ENCODE measurements at places on chromosomes 2 and 18.

DNA sequence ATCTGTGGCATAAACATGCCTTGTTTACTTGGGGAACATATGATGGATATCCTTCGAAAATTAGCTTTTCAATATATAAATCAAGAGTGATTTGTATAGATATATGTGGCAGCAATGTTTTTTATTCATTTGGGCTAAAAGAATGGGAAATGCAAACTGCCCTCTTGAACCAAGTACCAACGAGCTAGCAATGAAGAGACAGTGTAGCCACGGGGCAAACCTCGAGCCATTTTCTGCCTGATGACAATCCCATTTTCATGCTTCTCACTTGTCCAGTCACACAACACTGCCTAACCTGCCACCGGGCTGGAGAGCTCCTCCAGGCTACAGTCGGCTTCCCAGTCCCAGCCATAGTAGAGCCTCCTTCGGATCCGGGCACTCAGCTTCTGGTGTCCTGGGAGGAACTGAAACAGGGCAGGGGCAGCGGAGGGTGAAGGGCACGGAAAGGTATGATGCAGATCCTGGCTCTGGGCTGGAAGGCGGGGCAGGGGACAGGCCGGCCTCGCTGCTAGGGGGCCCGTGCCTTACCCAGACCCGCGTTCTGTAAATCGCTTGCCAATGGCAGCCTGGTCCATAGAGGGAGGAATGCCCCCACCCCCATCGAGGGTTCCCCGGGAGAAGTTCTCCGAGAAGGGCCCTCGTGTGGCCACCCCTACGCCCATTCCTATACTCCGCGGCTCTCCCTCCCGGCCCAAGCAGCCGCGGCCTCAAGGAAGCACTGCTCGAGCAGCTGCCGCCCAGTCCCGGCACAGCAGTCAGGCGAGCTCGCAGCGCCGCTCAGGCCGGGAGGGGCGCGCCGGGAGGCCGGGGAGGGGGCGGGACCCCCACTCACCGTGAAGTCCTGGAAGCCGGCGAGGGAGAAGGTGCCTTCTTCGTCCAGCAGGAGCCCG is 552 bp downstream of the CNPPD1 start:
- peak; percentile 47 for DNase-seq
- H3K36me3 ChIP-seq = peaks cover 43% of the 10 kb centered on the region
- H3K4me3 ChIP-seq = peak overlapping the region; percentile 81
- peaks cover 54% of the 10 kb centered on the region for H3K4me1 ChIP-seq
- peak overlapping the region; percentile 100 for H3K27ac ChIP-seq
- H3K27me3 ChIP-seq = no peaks in the 10 kb centered on the region

DNA sequence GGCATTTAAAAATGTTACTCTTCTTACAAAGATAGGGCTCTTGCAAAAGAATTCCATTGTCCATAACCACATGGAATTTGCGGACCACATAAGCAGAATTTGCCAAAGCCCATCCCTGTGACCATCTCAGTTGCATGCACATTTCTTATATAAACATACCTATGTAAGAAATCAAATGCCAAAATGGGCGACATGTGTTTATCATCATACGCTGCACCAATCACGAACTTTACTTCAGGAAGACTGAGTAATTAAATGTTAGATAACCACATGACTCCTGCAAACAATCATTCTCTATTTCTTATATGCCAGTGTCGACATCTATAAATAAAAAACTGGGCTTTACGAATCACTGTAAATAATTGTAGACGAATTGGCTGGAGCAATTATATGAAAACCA is 186.1 kb upstream of the RBMS1 start:
- no peaks in the 10 kb centered on the region for H3K27me3 ChIP-seq
- DNase-seq = no peak
- no peak overlapping the region for H3K4me3 ChIP-seq
- no peak overlapping the region for H3K27ac ChIP-seq
- no peaks in the 10 kb centered on the region for H3K4me1 ChIP-seq
- H3K36me3 ChIP-seq = no peaks in the 10 kb centered on the region

- peaks cover 9% of the 10 kb centered on the region for H3K27me3 ChIP-seq
- no peak overlapping the region for H3K4me3 ChIP-seq
- H3K4me1 ChIP-seq = peaks cover 6% of the 10 kb centered on the region
- no peak overlapping the region for H3K27ac ChIP-seq
- no peaks in the 10 kb centered on the region for H3K36me3 ChIP-seq
- DNase-seq = no peak
These were observed 232.1 kb upstream of the EPAS1 start for GRCh38 chr2:46065152-46065551.

DNA sequence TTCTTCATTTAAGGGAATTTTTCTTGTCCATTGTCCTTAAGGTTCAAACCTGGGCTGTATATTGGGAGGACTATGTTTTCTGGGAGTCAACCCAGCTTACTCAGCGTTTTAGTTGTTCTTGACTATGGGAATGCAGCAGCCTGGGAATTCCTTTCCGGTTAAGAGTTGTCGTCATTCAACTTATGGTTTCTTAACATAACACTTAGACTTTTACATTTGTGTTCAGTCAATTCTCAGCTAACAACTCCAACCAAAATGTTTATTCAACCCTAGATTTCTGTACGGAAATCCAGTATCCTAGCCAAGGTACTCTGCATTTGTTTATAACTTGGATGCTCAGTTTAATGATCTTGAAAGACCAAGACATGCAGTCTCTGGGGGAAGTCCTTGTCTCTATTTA is 960.9 kb downstream of the CBLN2 start:
- no peaks in the 10 kb centered on the region for H3K27me3 ChIP-seq
- no peak for DNase-seq
- no peak overlapping the region for H3K27ac ChIP-seq
- no peaks in the 10 kb centered on the region for H3K4me1 ChIP-seq
- no peak overlapping the region for H3K4me3 ChIP-seq

DNA sequence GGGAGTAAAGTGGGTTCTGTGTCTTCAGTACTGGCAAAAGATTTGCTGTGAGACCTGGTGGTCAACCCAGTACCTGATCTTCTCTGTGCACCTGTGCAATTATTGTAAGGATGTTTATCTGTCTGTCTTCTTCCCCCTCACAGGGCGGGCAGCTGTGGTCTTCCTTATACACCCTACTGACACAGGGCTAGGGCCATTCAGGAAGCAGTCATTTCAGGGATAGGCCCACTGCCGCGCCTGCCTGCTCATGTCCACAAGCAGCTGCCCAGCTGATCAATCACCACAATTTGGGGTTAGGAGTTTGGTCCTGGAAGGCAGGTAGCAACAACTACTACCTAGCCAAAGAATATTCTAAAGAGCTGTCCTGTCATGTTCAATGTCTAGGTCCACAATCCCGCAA is 1.2 kb upstream of the CNNM4 start:
- no peak for DNase-seq
- H3K27me3 ChIP-seq = peaks cover 8% of the 10 kb centered on the region
- H3K27ac ChIP-seq = no peak overlapping the region
- no peaks in the 10 kb centered on the region for H3K36me3 ChIP-seq
- H3K4me3 ChIP-seq = peak overlapping the region; percentile 79

DNA sequence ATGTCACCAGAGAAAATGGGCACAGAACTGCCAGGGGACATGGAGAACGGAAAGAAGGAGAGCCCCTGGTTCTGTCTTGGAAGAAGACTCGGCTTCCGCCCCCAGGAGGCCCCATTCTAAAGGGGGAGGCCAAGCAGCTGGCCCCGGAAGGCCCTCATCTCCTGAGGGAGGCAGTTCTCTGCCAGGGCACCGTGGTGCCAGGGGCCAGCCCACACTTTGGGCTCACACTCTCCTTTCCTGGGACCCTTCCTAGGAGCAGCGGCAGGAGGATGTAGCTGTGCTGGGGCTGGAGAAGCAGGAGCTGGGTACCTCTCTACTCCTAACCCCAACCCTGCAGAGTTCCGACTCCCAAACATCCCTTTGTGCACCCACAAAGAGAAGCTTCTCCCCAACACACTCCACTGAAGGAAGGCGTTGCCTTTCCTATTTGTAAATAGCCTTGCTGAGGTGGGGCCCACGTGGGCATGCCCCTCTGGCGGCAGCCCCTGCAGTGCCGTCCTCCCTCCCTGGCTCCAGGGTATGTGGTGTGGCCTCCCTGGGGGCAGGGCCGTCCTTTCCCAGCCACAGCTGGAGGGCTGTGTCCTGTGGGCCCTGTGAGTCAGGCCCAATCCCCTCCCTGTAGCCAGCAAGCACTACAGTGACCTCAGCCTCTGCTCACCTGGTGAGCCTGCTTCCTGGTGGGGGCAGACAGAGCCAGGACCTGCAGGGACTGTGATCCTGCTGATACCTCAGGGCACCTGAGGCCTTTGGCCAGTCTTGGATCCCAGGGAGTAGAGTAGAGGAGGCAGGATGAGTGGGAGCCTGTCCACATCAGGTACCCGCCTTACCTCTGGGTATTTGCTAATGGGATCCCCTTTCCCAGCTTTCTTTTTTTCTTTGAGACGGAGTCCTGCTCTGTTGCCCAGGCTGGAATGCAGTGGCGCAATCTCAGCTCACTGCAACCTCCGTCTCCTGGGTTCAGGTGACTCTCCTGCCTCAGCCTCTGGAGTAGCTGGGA is 26.6 kb downstream of the ZFP36L2 start:
- no peak for DNase-seq
- no peak overlapping the region for H3K27ac ChIP-seq
- peaks cover 5% of the 10 kb centered on the region for H3K36me3 ChIP-seq
- peaks cover 48% of the 10 kb centered on the region for H3K4me1 ChIP-seq

GRCh38 chr18:48847807-48848486 is 102.8 kb downstream of the SMAD7 start:
- no peak overlapping the region for H3K4me3 ChIP-seq
- peaks cover 22% of the 10 kb centered on the region for H3K27me3 ChIP-seq
- H3K4me1 ChIP-seq = peaks cover 44% of the 10 kb centered on the region
- no peak overlapping the region for H3K27ac ChIP-seq
- peaks cover 4% of the 10 kb centered on the region for H3K36me3 ChIP-seq
- no peak for DNase-seq

DNA sequence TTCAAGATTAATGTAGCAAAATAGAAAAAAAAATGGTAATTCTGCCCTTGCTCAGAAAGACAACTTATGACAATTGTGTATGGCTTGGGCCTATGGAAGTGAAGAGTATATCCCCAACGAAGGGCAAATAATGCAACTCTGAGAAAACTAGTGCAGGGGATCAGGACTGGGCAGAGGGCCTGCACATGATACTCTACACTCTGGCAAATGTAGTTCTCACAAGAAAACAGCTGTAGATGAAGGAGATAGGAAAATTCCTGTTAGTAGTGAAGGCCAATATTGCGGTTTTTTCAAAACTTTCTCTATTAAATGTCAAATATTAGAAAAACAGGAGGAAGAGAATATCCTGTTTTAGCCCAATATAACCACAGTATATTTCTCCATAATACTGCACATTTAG is 77.8 kb downstream of the SCN9A start:
- H3K27me3 ChIP-seq = no peaks in the 10 kb centered on the region
- H3K4me3 ChIP-seq = no peak overlapping the region
- no peaks in the 10 kb centered on the region for H3K36me3 ChIP-seq
- DNase-seq = no peak
- no peaks in the 10 kb centered on the region for H3K4me1 ChIP-seq

DNA sequence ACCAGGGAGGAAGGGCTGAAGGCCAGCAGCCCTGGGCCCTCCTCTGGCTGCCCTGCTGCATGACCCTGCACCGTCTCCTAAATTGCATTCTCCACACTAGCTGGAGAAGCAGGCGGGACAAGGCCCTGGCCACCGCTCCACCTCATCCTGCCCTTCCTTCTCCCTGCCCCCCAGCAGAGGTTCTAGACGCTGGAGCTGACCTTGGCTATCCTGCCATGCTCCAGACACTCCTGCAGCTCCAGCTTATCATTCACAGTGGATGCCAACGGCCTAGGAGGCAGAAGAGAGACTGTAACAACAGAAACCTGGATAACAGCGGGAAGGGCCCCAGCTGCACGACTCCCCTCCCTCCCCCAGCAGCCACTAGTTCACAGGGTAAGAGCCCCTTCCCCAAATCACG is 68.4 kb upstream of the POMC start:
- H3K36me3 ChIP-seq = peaks cover 74% of the 10 kb centered on the region
- H3K4me1 ChIP-seq = no peaks in the 10 kb centered on the region
- no peak overlapping the region for H3K4me3 ChIP-seq

GRCh38 chr18:32441533-32441932 is 29.1 kb downstream of the GAREM1 start:
- H3K4me3 ChIP-seq = no peak overlapping the region
- no peaks in the 10 kb centered on the region for H3K36me3 ChIP-seq
- no peaks in the 10 kb centered on the region for H3K4me1 ChIP-seq
- H3K27me3 ChIP-seq = peaks cover 4% of the 10 kb centered on the region
- no peak for DNase-seq
- H3K27ac ChIP-seq = no peak overlapping the region

DNA sequence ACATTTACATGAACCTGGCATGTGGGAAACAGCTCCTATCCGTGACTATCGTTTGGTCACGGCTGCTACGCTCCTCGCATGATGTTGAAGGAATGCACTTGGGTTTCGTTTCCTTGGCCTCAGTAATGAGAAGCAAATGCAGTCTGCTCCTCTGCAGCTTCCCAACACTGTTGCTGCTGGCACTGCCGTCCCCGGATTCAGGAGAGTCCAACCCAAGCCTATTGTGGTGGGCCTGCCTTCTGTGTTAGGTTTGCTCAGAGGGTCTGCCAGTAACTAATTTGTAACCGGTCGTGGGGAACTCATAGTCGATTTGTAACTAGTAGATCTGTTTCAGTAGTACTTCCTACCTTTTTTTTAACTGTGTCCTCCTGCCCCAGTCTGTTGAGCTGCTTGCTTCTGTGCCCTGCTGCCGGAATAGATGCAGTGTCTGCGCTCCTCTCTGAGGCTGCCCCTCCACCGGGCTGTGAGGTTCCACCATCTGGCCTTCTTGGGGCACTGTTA is 58.4 kb downstream of the WDSUB1 start:
- no peak for DNase-seq
- peaks cover 1% of the 10 kb centered on the region for H3K36me3 ChIP-seq
- H3K4me3 ChIP-seq = no peak overlapping the region
- peaks cover 3% of the 10 kb centered on the region for H3K4me1 ChIP-seq
- H3K27me3 ChIP-seq = no peaks in the 10 kb centered on the region

- DNase-seq = no peak
- no peak overlapping the region for H3K27ac ChIP-seq
- H3K4me1 ChIP-seq = peaks cover 12% of the 10 kb centered on the region
- no peak overlapping the region for H3K4me3 ChIP-seq
- no peaks in the 10 kb centered on the region for H3K36me3 ChIP-seq
- peaks cover 4% of the 10 kb centered on the region for H3K27me3 ChIP-seq
These were observed 62.9 kb upstream of the SERTAD2 start for GRCh38 chr2:64716569-64716968.

- H3K36me3 ChIP-seq = peaks cover 33% of the 10 kb centered on the region
- peaks cover 29% of the 10 kb centered on the region for H3K4me1 ChIP-seq
- H3K4me3 ChIP-seq = no peak overlapping the region
- H3K27me3 ChIP-seq = no peaks in the 10 kb centered on the region
- DNase-seq = no peak
- no peak overlapping the region for H3K27ac ChIP-seq
These were observed 5.6 kb downstream of the YPEL5 start for GRCh38 chr2:30152385-30152784.

- H3K4me3 ChIP-seq = no peak overlapping the region
- DNase-seq = no peak
- peaks cover 34% of the 10 kb centered on the region for H3K36me3 ChIP-seq
- peaks cover 38% of the 10 kb centered on the region for H3K4me1 ChIP-seq
- H3K27me3 ChIP-seq = no peaks in the 10 kb centered on the region
- no peak overlapping the region for H3K27ac ChIP-seq
These were observed 19.9 kb downstream of the RNF144A start for GRCh38 chr2:6937157-6937556.

Measured in activated naive CD4-positive, alpha-beta T cell treated with anti-CD3 and anti-CD28 coated beads, Interleukin-2, amount 10 ng/mL, durations not matched to agents 7 days and 5 days (primary cell).